ENCODE measurements at places on chromosomes 16 and 17.

DNA sequence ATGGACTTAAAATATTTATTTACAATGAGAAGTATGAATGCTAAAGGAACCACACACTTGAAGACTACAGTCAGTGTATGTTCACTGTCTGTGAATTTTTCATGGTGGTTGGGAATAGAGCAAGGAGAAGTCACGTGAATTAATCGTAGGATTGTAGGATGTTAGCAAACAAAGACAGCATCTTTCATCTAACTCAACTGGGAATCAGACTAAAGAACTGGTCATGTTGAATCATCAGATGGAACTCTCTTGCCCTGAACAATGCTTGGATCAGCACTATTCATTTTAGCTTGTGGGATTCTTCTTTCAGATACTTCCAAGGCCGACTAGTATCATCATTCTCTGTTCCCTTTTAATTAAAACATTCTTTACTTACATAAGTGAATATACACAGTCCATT lies 18.1 kb downstream of the KCNJ2 start:
- DNase-seq = no peak

GRCh38 chr16:80689487-80689886 lies 114.9 kb downstream of the CDYL2 start:
- no peak for DNase-seq

GRCh38 chr17:67682196-67682595 lies 35.5 kb upstream of the NOL11 start:
- no peak for DNase-seq

DNA sequence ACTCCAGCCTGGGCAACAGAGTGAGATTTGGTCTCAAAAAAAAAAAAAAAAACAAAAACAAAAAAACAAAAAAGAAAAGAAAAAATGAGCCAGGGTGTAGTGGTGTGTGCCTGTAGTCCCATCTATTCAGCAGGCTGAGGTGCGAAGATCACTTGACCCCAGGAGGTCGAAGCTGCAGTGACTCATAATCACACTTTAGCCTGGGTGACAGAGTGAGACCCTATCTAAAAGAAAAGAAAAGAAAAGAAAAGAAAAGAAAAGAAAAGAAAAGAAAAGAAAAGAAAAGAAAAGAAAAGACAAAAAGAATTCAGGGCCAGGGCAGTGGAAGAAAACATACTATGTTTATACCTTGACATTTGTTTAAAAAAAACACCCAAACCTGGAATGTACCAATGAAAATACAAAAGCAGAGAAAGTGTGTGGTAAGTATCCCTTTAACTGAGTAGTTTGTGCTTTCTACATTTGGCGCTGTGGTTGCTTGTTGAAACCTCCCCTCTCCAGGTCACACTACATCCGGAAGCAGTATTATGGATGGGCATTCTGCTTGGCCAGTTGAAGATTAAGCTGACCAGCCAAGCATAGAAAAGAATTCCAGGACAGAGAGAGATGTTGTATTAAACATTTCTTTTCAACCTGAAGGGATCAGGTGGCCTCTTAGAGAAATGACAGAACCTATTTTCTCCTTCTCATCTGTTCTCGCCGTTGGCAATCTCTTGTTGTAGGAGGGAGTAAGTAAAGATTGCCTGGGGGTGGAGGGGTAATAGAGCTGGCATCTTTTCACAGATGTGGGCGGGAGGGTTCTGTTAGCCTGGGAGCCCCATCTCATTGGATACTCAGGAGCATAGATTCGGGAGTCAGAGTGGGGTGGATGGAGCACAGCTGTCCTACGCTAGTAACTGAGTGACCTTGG lies 12.1 kb upstream of the PRKCB start:
- DNase-seq = no peak

DNA sequence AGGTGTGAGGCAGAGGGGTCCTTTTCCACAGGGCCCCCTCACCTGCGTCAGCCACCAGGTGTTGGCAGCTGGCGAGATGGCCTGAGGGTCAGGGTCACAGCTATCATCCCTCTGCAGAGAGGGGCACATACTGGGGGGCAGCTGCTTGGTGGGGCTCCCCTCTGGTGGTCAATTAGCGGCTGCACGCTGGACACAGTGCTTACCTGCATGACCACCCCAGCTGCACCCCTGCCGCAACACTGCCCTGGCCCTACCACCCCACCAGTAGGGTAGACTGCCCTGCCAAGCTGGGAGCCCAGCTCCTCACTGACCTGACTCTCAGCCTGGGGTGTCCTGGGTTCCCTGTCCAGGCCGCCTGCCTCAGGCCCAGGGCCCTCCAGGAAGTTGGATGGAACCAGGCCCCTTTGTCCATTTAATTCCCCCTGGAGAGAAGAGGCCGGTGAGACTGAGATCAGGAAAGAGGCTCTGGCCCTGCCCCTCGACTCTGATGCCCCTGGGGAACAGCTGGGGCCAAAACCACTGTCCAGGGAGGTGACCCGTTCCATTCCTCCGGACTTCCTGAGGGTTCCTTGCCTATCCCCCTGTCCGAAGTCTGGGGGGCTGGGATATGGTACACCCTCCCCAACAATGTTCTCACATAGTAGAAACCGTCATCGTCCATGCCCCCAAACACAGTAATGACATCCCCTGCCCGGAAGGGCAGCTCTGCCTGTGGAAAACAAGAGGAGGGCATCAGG lies 23.7 kb downstream of the TSPOAP1 start:
- no peak for DNase-seq

GRCh38 chr16:30131869-30132475 lies 9.0 kb upstream of the MAPK3 start:
- no peak for DNase-seq

- DNase-seq = no peak
Measured at GRCh38 chr17:31579265-31579664, 187.8 kb downstream of the RAB11FIP4 start.

DNA sequence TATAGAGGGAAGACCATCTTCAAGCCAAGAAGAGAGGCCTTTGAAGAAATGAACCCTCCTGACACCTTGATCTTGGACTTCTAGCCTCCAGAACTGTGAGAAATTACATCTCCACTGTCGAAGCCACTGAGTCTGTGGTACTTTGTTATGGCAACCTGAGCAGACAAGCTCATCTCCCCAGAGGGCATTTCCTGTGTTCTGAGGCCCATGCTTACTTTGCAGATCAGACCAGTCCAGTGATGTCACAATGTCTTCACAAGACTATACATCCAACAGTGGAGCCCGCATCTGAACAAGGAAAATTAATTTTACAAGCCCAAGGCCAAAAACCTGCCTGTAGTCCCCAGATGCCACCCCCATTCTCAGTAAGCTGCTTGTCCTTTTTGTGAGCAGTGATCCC lies 14.8 kb upstream of the C17orf113 start:
- DNase-seq = peak; percentile 13

DNA sequence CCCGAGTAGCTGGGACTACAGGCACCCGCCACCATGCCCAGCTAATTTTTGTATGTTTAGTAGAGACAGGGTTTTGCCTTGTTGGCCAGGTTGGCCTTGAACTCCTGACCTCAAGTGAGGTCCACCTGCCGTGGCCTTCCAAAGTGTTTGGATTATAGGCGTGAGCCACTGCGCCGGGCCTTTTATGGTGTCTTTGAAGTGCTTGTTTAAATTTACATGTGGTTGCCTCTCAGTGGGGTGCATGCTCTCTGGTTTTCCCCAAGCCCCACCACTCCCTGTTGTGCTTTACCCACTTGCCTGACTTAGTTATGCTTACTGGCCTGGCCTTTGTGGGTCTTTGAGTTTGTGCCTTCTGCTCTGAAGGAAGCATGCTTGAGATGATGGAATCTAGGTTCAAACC lies 132.0 kb downstream of the PRKCB start:
- no peak for DNase-seq

GRCh38 chr16:69190598-69190997 lies 3.6 kb downstream of the SNTB2 start:
- DNase-seq = no peak

DNA sequence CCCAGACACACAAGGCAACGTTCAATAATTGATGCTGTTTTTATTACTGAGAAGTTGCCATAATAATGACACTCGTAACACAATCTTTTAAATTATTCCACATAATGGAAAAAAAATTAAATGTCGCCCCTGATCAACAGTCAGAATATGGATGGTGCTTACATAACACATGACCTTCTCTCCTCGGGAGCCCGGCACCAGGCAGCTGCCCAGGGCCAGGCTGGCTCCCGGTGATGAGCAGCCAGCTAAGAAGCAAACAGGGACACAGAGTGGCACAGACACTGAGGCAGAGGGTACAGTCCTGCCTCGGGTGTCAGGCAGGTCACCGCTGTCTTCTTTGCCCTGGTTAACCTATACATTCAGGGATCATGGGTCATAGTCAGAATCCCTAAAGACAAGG lies 137.9 kb downstream of the SLC39A11 start:
- DNase-seq = no peak

DNA sequence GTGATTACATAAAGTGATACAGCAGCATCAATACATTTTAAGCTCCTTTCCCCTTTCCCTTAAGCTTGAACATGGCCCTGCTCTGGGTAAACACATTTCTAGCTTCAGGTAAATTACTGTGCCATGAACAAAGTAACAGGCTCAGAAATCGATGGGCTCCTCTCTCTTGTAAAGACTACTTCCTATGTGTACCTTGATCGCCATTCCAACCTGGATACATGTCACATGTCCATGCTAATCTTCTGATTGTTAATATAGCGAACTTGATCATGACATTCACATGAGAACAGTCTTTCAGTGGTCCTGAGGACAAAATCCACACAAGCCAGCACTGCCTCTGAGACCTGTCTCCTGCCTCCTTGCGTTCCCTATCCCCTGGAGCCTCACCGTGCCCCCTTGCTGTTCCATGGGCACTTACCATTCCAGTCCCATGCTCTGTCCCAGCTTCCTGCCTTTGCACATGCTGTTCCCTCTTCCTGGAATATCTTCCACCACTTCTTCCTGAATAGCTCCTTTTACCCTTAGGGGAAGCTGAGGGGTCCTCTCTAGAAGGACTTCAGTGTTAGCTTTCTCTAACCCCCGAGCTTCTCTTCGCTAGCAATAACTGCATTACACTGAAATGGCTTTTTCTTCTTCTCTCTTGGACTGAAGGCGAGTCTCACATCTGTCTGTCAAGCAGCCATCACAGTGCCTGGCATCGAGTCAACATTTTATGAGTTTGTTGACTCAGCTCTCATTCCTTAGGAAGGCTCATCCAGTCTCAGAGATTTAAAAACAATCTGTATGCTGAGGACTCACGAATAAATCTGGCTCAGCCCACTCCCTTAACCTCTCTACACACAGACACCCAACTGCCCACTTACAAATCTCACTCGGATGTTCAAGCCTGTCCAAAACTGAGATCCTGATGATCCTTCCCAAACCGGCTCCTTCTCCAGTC lies 93.3 kb downstream of the ASIC2 start:
- no peak for DNase-seq

DNA sequence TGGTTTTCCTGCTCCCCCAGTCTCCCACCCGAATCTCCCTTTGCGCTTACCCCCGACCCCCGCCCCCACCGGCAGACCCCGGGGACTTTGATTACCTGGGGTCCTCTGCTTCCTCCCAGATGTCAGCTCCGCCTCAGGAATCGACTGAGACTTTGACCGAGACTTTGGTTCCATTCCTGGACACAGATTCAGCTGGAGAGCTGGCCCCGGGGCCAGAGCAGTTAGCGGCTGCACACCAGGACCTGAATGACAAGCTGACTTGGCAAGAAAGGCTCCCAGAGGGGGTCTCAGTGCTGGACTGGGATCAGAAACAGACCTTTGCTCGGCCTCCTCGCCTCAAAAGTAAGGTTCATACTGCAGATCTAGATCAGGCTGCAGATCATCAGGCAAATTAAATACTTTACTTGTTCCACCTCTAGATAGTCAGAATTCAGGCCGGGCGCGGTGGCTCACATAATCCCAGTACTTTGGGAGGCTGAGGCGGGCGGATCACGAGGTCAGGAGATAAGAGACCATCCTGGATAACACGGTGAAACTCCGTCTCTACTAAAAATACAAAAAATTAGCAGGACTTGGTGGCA lies 60.3 kb upstream of the FBXO47 start:
- no peak for DNase-seq

DNA sequence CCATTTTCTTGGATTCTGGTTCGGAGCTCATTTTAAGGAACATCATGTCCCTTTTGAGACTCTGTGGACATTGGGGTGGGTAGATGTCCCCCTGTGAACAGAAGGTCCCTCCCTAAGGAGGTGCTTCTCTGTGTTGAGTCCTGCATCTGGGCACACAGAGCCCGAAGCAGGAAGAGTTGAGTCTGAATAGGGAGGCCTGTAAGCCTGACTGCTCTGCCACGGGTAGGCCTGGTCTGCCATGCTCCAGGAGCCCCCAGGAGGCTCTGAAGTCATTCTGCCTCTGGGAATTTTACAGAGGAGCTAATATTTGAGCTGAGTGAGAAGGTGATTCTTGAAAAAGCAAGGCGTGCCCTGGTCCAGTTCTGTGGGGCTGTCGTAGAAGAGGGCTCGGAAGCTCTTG lies 50.6 kb downstream of the TENT4B start:
- DNase-seq = no peak

DNA sequence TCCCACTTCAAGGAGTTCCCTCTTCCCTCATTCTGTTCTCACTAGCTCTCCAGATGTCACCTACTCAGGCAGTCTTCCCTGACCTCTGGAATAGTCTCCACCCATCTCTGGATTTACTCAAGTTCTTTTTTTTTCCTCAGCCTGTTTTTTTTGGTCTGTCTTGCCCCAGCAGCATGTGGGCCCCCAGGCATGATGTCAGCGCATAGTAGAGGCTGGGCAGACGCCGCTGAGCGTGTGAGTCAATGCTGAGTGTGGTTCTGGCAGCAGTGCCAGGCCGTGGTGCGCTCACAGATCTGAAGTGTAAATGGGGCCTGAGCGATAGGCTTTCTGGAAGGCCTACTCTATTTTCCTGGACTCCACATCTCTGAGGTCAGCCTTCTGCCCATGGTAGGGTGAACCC lies 2.7 kb upstream of the KCNJ18 start:
- no peak for DNase-seq

DNA sequence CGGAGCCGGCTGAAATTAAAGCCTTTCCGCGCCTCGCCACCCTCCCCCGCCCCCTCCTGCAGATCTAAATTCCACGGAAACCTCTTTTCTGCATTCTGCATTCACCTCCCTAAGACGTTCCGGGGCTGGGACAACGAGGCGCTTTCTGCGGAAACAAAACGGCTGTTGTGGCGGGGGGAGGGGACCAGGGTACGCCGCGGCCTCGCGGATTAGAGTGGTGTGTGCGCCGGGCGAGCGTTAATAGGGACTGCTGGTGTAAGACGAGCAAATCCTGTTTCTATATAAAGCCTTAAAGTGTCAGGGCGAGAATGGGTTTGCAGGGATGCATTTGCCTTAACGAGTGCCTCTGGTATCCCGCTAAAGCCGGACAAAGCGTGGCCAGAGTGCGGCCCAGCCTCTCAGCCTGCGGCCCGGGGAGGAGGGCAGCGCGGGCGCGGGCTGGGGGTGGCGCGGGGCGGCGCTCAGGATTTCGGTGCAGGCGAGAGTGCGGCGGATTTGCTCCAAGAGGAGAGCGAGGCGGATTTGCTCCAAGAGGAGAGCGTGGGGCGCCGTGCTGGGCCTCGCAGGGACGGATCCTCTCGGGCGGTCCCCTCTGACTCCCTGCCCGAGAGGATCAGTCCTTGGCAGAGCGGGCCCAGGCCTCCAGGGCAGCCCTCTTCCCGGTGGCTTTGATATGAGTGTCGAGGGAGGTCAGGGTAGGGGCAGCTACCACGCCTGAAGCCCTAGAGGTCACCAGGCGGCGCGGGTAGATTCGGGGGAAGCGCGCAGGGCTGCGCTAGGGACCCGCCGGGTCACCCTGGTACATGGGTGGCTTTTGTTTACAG lies 5.1 kb downstream of the BAHCC1 start:
- DNase-seq = no peak

- DNase-seq = no peak
Measured at GRCh38 chr16:70341600-70341999, 5.1 kb upstream of the DDX19A start.

GRCh38 chr17:64683796-64684195 lies 21.7 kb upstream of the SMURF2 start:
- DNase-seq = no peak

Data from CD4-positive, alpha-beta T cell treated with Interferon gamma for 1 hour (primary cell).